ENCODE measurements at places on chromosomes 16 and 17.

DNA sequence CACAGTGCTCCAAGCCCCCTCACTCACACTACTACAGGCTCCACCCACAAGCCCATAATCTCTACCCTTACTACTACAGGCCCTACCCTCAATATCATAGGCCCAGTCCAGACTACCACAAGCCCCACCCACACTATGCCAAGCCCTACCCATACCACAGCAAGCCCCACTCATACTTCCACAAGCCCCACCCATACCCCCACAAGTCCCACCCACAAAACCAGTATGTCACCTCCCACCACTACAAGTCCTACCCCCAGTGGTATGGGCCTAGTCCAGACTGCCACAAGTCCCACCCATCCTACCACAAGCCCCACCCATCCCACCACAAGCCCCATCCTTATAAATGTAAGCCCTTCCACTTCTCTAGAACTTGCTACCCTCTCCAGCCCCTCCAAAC, 13.8 kb downstream of the RIPOR1 start:
- peak; percentile 45 for DNase-seq

DNA sequence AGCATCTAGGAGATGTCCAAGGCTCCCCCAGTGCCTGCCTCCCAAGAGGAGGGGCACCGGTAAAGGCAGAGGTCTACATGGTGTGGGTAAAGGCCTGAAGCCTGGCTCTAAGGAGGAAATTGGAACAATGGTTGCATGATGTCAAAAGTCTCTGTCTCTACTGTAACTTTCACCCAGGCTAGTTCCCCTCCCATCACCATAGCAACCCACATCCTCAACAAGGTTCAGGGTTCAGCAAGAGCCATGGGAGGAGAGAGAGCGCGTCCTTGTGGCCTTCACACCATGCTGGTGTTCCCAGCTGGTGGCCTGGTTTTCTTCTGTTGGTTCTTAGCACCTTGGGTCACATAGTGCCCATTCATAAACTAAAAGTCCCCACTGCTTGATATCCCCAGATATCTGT, 196.7 kb upstream of the CDH5 start:
- DNase-seq, result no peak

- no peak for DNase-seq
Measured at GRCh38 chr17:17445925-17446665, 30.7 kb upstream of the MED9 start.

DNA sequence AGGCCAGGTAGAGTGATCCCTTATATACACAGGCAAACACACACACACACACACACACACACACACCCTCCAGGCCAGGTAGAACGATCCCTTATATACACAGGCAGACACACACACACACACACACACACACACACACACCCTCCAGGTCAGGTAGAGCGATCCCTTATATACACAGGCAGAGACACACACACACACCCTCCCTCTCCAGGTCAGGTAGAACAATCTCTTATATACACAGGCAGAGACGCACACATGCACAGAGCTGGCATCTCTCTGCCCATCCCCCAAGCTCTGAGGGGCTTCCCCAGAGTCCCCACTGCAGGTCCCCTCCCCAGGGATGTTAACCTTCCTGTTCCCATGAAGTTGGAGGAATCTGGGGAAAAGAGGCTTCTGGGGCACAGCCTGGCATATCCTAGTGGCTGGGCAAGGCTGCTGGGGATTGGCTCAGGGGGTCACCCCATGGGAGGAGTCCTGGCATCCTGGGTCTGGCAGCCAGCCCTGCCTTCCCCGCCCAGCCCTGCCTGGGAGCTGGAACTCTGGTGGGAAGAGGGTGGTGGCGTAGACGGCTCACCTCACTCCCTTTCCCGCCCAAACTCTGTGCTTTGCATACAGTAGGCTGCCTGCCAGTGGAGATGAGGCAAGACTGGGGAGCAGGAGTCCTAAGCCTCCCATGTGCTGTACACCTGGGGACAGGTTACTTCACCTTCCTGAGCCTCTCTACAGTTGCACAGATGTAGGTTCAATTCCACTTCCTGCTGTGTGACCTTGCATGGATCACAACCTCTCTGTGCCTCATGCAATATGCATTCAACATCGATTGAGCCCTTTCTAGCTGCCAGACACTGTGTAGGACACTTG, 41.8 kb downstream of the TEKT5 start:
- no peak for DNase-seq

DNA sequence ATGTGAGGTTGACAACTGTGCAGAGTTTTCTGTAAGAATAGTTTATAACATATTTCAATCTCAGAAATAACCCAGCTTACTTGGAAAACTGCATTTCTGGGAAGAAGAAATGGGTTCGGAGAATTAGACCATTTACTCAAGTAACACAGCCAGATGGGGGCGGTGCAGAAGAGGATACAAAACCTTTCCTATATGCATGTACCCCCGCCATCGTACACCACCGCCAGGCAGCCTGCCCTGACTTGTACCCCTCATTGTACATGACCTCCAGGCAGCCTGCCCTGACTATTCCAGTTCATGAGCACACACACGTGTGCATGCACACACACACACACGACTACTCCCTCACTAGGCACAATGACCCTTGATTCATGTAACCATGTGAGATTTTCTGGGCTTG, 154.0 kb downstream of the C16orf78 start:
- DNase-seq, result no peak

DNA sequence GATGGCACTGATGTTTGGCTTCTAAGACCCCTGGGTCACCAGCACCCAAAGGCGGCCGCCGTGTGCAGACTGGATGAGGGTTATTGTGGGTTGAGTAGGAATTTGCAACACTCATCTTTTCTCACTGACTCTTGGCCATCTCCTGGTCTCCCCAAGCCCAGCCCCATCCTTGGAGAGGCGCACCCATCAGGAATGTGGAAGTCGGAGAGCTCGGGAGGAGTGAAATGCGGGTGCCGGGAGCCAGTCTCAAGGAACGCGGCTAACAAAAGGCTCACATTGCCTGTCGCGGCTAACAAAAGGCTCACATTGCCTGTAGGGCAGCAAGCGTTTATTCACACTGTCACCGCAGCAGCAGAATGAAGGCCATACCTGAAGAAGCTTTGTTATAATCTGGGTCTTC, 248.6 kb downstream of the FOXL1 start:
- DNase-seq, result no peak

DNA sequence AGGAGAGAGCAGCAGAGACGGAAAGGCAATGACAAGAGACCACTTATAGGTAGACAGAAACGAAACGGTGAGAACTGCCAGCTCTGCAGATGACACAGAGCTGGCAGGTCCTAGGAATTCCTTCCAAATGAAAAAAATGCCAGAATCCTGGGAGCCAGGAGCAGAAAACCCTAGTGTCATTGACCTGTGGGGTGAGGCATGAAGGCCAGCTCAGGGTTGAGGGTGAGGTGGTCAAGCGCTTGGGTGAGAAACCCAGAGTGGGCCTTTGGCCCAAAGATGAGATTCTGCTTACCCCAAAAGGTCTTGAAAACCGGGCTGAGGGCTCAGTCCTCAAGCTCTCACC, 9.2 kb downstream of the HIC1 start:
- DNase-seq, result no peak

DNA sequence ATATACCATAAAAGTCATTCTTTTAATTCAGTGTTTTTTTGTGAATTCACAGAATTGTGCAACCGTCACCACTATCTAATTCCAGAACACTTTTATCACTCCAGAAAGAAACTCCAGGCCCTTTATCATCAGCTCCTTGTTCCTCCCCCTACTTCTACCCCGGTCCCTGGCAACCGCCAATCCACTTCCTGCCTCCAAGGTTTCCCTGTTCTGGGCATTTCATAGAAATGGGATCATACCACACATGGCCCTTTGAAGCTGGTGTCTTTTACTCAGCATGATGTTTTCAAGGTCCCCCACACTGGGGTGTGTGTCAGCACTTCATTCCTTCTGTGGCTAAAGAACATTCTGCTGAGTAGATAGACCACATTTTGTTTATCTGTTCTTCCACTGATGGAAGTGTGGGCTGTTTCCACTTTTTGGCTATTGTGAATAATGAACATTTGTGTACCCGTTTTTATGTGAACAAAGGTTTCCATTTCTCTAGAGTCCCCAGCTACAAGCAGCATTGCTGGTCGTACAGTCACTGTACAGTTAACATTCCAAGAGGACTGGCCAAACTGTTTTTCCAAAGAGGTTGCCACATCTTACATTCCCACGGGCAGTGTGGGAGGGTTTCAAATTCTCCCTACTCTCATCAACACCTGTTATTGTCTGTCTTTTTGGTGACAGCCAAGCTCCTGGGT, 75.8 kb upstream of the ZNF469 start:
- no peak for DNase-seq

DNA sequence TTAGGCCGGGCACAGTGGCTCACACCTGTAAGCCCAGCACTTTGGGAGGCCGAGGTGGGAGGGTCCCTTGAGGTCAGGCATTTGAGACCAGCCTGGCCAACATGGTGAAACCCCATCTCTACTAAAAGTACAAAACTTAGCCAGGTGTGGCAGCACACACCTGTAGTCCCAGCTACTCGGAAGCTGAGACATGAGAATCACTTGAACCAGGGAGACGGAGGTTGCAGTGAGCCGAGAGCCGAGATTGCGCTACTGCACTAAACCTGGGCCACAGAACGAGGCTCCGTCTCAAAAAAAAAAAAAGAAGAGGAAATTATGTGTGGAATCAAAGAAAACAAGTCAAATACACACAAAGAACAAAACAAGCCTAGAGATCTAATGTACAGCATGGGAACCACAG, 16.1 kb upstream of the MPRIP start:
- no peak for DNase-seq

- no peak for DNase-seq
Measured at GRCh38 chr16:85845266-85845665, 45.8 kb downstream of the COX4I1 start.

All from SK-N-DZ (cell line).